ENCODE measurements at places on chromosomes 3 and 15.

GRCh38 chr15:55408012-55408928 lies at the start of the genes CCPG1 and PIERCE2:
Gene CCPG1, minus strand, starts transcription at chr15:55408359. Its CDS starts 18,935 bp downstream, at chr15:55389424.
Gene PIERCE2, plus strand, starts transcription at chr15:55408495. Its CDS starts 274 bp downstream, at chr15:55408769.
- peak; percentile 86 for DNase-seq

- DNase-seq: no peak
Measured at GRCh38 chr3:13682331-13683013, 133.5 kb downstream of the FBLN2 start.

GRCh38 chr3:154795582-154795981 lies 284.5 kb upstream of the MME start:
- peak; percentile 56 for DNase-seq

DNA sequence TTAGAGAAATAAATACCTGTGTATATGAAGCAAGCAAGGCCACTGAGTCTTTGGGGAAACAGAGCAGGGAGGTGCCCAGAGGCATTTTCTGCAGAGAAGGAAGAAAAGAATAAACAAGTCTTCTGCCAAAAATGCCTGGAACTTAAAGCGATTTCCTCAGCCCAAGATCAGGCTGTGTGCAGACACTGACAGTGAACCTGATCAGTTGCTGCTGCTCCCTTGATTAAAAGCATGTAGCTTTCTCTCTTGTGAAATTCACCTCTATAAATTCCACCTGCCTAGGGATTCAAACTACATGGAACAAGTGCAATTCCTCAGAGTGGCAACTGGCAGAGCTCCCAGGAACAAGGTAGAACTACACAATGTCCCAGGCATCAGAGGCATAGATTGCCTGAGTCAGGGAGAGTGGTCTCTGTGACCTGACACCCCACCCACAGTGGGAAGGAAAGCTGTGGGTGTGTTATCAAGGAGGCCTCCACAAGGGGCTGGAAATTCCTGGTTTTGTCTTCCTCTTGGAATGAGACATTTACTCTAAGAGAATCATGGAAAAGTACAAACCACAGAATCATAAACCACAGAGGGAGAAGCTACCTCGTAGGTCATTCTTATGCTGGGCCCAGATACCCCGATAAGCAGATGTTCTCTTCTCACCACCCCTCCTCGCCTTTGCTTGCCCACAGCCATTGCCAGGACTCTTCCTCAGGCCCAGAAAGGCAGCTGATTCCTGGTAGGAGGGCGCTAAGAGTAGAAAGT lies 1.8 kb upstream of the ZBTB38 start:
- peak; percentile 93 for DNase-seq

DNA sequence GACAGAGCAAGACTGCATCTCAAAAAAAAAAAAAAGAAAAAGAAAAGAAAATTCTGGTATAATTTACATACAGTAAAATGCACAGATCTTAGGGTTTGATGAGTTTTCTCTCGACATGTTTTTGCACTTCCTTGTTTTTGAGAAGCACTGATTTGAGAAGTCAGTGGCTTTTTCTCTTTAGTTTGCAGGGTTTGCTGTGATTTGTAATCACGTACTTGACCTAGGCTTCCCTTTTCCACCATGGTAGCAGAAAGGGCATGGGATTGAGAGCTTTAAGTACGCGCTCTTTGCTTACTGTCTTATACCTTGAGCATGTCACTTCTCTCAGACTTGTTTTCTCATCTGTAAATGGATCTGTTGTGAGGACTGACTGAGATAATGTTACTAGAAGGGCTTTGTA lies 4.1 kb downstream of the VHL start:
- no peak for DNase-seq

DNA sequence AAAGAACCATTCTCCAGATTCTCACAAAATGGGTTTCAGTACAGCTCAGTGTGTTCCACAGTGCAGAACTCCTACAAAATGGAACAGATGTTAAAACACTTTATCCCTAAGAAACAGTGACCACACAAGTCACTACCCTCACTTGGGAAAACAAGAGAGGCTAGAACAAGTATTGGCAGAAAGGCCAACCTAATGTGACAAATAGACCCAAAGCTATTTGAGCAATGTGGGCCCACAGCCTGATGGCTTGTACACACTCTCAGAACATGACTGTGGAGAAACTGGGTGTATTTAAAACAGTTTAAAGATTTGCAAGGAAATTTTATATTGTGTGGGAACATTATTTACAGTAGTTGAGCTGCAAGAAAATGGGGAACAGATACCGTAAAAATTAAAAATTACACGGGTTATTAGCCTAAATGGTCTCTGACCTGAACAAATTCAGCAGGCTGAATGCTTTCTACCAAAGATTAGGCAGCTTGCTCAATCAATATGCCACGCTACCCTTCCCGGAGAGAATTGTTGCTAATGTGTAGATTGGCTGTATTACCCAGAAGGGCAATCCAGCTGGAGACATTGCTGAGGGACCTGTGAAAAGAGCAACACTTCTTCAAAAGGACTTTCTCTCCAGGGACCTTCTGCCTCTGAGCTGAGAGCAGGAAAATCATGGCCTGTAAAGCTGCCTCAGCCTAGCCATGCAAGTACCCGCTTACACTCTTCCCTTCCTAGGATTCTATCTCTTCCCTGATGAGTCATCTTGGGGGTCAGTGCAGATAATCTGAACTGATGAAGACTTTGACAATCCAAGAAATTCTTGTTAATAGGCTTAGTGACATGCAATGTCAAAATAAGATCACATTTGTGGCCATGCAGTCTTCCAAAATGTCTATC lies 97.1 kb downstream of the STRIT1 start:
- DNase-seq: no peak

DNA sequence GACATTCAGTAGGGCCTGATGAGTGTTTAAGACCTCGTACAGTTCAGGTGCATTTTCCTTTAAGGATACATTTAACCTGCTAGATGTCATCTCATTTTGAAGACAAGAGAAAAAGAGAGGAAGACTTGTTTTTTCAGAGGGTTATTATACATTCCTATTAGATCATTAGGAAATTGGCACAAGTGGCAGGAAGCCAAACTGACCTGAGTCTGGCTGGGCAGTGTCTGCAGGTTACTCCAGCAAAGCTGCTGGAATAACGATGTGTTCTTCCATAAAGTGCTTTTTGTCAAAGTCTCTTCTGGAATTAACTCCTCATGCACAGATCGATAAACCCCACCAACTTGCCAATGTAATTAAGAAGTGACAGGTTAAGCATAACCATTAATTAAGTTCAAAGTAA lies 396.4 kb upstream of the TPRG1 start:
- no peak for DNase-seq

DNA sequence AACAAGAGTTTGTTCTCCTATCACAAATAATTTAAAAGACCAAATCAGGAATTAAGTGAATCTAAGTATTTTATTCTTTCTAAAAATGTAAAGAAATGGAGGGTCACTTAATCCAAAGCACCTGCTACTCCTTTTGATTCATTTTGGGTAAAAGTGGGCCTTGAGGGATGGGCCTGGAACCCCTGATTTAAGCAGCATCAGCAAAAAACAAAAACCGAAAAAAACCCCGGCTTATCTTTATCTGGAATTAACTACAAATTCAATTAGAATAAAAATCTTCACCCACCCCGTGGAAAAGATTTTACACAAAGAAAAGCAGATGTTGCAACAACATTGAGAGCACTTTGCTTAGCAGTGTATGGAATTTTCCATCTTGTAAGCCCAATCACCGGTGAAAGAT lies 1018.2 kb downstream of the MCTP2 start:
- no peak for DNase-seq

DNA sequence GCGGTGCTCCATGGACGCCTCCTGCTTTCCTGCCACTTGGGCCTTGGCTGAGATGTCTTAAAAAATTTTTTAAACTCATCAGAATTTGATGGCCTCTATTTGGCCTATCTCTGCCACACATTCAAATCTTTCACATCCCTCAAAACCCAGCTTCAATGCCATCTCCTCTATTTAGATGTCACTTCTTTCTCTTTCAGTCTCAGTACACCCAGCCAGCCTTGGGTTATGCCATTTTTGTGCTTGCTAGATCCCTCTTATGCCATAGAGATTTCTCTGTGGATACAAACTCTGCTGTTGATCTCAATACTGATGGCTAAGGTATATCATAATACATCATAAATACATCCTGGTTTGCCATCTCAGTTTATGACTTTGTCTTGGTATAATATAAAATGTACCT lies 222.3 kb upstream of the TPRG1 start:
- DNase-seq: no peak

DNA sequence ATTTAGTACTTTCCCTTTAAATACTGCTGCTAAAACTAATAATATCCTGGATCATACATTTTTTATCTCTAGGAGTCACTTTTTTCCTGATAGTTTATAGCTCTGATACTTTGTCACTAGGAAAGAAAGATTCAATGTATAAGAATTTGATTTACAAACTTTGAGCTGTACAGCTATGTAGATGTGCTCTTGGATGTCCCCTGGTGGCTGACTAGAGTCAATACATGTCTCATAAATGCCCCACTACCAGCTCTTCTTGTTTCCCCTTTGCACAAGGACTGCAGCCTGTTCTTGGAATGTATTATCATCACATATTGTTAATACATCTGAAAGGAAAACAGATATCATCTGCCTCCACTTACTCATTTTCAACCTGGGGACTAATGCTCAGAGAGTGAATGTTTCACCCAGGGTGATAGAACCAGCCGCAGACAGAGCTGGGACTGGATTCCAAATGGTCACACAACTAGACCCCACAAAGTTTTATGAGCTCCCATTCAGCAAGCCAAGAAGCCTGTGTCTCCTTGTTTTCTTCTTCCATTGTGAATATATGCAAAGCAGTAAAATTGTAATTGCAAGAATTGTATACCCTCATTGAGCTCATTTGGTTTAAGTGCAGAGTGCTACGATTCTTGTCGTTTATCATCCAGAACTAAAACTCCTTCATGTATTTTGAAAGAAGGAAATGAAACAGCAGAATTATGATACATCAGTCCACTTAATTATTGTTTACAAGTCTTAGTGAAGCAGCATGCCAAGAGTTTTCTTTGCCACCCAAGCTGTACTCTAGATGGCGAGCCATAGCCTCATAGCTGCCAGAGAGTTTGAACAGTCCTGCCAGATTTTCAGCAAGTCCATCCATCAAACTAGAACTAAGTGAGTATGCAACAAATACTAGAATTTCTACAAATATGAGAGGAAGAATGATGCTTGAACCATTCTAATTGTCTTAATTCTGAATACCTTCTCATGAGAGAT lies 261.6 kb upstream of the LMCD1 start:
- DNase-seq: peak; percentile 52

- no peak for DNase-seq
Measured at GRCh38 chr15:100849021-100849854, 30.4 kb upstream of the ALDH1A3 start.

GRCh38 chr3:98513091-98513511 lies 9.6 kb downstream of the CLDND1 start:
- DNase-seq: no peak

DNA sequence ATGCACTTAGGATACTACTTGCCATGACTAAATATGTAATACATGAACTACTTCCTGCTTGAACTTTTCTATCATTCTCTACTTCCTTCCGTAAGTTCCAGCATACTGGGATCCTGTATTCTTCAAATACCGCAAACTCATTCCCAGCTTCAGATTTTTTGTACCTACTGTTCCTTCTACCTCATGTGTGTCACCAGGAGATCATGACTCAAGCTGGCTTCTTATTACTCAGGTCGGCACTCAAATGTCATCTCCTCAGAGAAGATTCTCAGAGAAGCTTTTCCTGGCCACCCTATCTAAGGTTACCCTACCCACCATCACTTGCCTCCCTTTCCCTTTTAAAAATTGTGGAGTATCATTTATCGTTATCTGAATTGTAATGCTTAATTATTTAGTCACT lies 66.7 kb downstream of the RFX7 start:
- no peak for DNase-seq

- DNase-seq: no peak
Measured at GRCh38 chr15:52238149-52238548, 47.0 kb upstream of the GNB5 start.

DNA sequence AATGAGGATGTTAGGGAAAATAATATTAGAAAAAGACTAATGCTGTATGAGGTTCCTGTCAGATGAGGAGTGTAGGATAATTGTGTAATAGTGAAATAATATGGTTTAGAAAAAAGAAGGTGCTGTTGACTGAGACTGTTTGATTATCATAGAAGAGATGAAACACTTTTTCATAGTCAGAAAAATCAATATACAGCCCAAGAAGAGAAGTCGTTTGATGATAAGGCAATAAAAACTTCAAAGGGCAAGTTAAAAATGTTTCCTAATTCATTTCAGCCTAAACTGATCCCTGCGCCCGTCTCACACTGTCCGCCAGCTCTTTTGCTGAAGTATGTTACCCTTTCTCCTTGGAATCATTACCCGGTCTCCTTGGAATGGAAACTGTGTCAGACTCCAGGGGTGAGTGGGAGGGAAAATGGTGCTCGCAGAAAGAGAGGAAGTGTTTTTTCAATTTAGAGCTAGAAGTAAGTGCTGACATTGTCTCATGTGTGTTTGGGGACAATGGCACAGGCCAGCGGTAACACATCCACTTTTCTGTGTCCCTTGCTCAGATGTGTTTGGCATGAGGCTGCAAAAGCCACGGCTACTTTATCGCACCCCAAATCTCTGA lies 23.6 kb downstream of the DUT start:
- no peak for DNase-seq

DNA sequence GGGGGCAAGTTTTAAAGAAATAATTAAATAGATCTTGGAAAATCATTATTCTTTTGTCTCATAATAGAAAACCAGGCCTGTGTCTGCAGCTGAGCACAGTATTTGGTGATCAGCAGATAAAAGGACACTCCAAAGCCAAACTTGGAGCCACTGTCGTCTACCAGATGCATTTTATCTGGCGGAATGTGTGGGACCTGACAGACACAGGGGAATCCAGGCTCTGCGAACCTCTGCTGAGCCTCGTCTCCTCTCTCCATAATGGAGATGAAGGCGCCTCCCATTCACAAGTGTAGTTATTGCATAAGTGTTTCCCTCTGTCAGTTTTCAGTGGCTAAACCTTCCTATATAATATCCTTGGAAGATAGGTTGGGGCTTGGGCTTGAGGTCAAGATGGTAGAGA lies 42.1 kb downstream of the EEFSEC start:
- DNase-seq: no peak

GRCh38 chr3:39548282-39548681 lies 80.8 kb downstream of the MOBP start:
- no peak for DNase-seq

DNA sequence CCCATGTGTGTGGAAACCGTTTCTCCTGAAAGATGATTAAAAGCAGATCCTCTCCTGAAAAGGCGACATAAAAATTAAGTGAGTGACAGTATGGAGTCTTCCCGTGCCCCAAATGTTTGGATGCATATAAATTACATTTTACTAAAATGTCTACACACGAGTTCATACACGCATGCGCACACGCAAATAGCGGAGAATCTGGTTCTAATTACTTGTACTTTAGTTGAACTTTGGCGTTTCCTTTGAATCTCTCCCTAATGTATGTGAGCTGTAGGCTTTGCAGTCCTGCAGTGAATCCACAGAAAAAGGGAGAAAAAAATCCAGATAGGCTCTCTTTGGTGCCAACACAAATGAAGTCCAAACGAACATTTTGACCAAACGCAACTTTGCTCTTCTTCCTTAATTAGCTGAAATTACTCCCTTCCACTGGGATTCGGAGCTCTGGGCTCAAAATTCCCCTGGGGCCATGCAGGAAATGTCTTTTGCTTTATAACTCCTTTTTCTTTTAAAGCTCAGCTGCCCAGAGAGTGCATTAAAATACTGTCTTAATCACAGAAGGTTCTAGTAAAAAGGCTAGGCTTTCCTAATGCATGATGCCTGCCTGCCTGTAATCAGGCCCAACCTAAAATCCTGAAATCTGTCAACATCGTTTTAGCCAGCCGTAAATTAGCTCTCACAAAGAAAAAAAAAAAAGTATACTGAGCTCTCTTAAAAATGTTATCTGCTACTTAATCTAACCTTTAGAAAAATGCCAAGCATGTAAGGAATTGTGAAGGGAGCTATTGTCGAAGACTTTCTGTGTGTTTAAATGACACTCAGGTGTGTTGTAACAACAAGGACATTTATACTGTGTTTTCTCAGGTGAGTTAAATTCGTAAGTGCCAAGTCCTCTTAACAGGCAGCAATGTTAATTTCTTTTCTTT lies 26.2 kb downstream of the RARB start:
- DNase-seq: no peak
